NCI-H526 treated with DMSO at 0.1 percent for 48 hours (cell line): ENCODE measurements at places on chromosomes 2 and 18.

DNA sequence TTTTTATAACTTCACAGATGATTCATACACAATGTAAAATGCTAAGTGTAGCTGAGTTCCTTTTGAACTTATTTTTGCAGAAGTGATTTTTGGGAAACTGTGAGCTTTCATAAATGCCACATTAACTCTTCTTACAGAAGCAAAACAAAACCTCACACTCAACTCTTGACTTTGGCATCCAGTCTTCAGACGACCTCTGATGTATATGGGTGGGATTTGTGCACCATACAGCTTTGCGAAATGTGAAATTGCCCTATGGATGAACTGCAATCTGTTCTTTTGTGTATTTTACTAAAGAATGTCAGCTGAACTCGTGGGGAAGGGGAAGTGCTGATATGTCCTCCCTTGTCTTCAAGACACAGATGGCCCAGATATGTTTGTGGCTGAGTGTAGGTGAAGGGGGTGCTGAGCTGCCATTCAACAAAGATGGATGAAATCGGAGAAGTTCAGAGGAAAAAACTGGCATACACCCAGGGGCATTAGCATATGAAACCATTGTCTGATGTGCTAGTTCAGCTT is 218.3 kb downstream of the PTGR3 start:
- no peak for DNase-seq

DNA sequence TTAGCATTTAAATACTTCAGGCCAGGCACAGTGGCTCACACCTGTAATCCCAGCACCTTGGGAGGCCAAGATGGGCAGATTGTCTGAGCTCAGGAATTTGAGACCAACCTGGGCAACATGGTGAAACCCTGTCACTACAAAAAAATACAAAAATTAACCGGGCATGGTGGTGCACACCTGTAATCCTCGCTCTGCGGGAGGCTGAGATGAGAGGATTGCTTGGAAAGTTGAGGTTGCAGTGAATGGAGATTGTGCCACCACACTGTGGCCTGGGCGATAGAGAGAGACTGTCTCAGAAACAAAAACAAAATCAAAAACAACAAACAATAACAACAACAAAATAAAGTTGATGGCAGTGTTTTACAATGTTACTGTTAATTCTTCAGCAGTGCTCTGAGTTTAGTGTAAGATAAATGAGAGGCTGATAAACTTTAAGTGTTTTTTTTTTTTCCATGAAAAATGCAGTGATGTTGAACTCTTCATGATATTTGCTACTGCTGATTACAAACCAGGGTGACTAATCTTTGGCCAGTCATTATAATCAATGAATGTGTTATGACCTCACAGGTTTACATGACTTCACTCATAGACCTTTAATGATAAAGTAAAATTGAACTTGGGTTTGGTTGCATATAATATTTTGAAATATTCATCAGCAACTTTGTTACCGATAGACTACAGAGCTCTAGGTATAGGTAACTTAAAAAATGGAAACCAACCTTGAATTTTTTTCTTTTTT is 2.5 kb downstream of the ITGAV start:
- DNase-seq: no peak

DNA sequence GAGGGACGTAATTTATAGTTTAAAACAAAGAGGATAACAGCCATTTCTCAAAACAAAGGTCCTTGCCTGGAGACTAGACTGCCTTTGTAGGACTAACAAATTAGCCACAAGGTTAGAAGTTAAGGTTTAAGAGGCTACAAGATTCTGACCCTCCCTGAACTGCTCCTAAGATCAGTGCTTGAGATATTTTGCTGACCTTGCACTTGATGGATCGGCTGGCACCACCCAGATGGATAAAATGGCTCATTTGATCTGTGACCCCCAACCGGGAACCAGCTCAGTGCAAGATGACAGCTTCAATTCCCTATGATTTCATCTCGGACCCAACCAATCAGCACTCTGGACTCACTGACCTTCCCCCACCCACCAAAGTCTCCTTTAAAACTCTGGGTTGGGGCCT is 3.7 kb upstream of the STARD7 start:
- no peak for DNase-seq

- no peak for DNase-seq
Observed at GRCh38 chr2:217617616-217618022, 385.2 kb downstream of the TNS1 start.

DNA sequence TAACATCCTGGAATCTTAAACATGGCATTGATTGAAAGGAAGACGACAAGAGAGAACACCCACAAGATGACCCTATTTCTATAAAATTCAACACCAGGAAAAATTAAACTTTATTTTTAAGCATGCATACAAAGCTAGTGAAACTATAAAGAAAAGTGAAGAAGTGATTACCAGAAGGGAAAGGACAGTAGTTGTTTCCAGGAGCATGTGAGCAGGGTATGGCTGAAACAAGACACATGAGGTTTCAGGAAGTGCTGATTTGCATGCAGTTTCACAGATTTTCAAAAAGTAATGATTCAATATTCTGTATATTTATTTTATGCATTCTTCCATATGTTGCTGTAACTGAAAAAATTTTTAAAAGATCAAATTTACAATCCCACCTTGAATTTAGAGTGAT is 24.6 kb upstream of the DAW1 start:
- no peak for DNase-seq

DNA sequence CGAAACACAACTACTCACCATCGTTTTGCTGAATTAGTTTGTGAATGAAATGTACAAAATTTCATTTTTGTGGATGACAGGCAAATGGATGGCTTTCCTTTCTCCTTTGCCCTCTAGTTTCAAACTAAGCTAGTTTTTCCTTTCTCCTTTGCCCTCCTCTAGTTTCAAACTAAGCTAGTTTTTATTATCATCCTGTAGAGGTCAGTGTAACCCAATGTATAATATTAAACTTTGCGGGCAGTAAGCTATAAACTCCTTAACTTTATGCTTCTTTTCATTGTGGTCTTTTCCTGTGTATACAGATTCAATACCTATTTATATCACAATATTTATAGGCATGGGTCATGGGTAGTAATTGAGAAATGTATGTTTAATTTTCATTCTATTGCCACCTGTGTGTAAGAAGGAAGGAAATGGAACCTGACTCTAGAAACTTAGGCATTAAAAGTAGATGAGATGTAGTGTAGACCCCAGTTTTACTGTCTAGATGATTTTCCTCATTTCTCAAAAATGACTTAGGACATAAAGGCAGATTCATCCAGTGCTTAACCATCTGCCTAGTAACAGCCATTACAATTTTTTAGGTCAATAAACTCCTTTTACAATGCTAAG is 58.1 kb downstream of the MAP3K19 start:
- DNase-seq: peak; percentile 28
